Lower lobe of right lung (tissue), 2 donors: ENCODE measurements at places on chromosomes 7 and 10. TPM values are rescaled to one million over a fixed set of nuclear protein-coding genes. Genes with fewer than 3 reads are reported as not detected.
A peak's percentile ranks its signal among the peaks of the same experiment; 100 is the strongest.

The PNLIPRP2 gene
- not detected for total RNA-seq

The TMEM213 gene
- total RNA-seq: 1.9 TPM

The GJD4 gene
- not detected for total RNA-seq

- DNase-seq: no peak
Observed at GRCh38 chr10:112280205-112280921, 2.8 kb upstream of the TECTB start.

The TMEM236 gene
- total RNA-seq: 5.9 TPM

The GRB10 gene
- 36.5 TPM for total RNA-seq

DNA sequence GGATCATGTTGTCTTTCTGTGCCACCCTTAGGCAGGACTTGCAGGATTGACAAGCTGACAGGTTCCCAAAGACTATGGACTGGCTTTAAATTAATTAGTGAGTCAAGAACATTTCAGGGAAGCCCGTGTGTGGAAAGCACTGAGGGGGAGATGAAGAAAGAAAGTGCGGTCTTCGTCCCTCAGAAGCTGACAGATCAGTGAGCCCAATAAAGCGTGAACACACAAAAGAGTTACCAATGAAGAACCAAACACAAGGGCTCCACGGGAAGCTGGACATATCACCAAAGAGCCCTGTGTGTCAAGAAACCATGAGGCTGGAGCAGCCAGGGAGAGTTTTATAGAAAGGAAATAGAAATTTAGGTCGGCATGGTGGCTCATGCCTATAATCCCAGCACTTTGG lies 725.8 kb downstream of the PARD3 start:
- no peak for DNase-seq

GRCh38 chr7:38232502-38233366 lies 40.7 kb downstream of the TARP start:
- peak; percentile 60 for DNase-seq

- no peak for DNase-seq
Observed at GRCh38 chr10:35731828-35732227, 89.7 kb upstream of the FZD8 start.

The AKR1C4 gene
- not detected for total RNA-seq

DNA sequence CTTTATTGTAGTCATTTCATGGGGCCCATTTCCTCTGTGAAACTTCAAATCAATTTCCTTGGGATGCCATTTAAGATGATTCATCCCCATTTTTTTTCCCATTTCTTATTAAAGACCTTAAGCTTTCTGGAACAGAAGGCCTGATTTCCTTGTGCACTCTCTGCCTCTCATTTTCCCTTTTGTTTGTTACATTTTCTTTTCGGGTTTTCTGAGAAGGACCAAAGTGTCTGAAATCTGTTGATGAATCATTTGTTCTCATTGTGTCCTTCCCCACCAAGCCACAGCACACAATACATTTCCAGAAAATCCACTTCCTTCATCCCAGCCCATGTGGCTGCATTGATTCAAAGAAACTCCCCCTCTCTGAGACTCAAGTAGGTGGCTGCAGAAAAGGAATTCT lies 372.4 kb downstream of the SFMBT2 start:
- DNase-seq: no peak

- DNase-seq: peak; percentile 39
Observed at GRCh38 chr7:84013616-84014240, 180.9 kb downstream of the SEMA3A start.

- no peak for DNase-seq
Observed at GRCh38 chr7:25847336-25848070, 304.5 kb upstream of the NFE2L3 start.

- no peak for DNase-seq
Observed at GRCh38 chr7:101875283-101875846, 57.9 kb downstream of the CUX1 start.

The PNLIPRP3 gene
- not detected for total RNA-seq

DNA sequence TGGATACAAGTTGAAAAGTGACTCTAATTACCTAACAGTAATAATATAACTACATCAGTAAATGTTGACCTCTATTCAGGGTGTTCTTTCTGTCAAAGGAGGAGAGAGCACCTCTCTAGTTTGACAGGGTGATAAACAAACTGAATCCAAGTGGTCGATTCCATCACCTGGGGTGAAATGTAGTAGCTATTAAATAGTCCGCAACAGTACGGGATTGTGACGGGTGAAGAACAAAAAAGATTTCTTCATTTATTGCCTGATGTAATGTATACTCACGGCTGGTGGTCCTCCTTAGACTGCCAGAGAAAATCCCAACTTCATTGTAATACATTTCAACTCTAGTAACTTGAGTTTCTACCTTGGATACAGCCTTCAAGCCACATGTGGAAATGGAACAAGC lies 292.5 kb upstream of the CELF2 start:
- DNase-seq: no peak

GRCh38 chr10:30835146-30835545 lies 196.5 kb downstream of the ZNF438 start:
- no peak for DNase-seq

- no peak for DNase-seq
Observed at GRCh38 chr10:84302223-84302622, 26.2 kb upstream of the CCSER2 start.

The TEX47 gene
- not detected for total RNA-seq

- DNase-seq: no peak
Observed at GRCh38 chr10:5081091-5081490, 13.1 kb upstream of the AKR1C3 start.

The PLAU gene
- total RNA-seq: 29.0 TPM

DNA sequence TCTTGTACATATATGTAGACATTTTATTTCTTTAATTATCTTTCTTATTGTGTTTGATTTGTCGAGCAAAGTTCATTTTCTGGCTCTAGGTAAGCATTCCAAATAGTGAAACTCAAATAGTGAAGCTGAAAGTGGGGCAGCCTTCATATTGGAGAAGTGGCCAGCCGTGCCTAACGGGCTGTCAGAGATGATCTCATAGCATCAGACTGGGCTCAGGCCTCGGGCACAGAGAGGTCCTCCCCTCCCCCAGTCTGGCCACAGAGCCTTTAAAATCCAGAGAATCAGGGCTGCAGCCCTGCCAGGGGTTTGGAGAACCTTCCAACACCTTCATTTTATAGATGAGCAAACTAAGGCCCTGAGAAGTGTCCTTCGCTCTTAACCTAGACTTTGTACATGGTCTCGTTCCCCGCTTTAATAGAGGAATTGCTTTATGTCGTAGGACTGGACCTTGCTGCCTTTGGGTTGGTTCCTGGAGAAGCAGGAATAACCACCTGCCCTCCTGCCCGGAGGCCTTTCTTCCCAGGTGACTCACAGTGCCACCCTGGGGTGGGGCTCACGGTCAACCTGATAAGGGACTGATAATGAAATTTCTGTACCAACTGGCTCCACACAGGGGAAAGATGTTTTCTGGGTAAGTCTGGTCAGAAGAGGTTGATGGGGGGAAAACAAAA lies 7.3 kb downstream of the TSPAN15 start:
- peak; percentile 68 for DNase-seq

DNA sequence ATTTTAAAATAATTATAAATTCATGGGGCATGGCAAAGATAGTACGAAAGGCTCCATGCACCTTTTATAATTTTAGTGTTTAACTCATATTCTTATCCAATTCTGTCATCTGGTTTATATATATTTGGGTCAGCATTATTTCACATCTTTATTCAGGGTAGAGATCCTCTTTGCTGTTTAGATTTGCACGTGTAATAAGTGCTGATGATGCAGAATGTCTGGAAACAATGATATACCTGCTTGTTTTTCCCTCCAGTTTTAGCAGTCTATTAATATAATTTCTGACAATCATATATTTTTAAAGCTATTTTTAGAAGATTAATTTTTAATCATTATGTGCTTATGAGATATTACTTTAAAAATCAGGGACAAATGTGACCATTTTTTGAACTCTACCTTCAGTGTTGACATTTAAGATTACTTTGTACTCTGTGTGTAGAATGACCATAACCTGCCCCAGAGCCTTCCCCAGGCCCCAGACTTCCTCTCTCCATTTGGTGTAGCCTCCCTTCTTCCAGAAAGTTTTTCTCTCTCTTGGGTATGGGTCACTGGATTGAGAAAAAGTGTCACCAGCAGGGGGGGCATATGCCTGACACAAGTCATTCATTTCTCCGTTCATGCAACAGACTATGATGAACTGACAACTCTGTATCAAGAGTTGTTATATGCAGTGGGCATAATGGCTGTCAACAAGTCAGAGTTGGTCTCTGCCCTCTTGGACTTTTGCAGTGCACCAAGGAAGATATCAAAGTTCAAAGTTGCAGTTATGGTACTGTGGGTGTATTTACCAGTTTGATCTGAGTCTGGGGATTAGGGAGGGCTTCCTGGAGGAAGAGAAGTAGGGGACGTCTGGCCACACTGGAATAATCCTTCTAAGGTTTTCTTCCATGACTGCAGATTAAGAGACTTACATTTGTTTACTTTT lies 192.6 kb upstream of the CCDC6 start:
- DNase-seq: no peak

The RAMP3 gene
- 183 TPM for total RNA-seq

- no peak for DNase-seq
Observed at GRCh38 chr7:32916006-32916405, 24.4 kb upstream of the KBTBD2 start.

DNA sequence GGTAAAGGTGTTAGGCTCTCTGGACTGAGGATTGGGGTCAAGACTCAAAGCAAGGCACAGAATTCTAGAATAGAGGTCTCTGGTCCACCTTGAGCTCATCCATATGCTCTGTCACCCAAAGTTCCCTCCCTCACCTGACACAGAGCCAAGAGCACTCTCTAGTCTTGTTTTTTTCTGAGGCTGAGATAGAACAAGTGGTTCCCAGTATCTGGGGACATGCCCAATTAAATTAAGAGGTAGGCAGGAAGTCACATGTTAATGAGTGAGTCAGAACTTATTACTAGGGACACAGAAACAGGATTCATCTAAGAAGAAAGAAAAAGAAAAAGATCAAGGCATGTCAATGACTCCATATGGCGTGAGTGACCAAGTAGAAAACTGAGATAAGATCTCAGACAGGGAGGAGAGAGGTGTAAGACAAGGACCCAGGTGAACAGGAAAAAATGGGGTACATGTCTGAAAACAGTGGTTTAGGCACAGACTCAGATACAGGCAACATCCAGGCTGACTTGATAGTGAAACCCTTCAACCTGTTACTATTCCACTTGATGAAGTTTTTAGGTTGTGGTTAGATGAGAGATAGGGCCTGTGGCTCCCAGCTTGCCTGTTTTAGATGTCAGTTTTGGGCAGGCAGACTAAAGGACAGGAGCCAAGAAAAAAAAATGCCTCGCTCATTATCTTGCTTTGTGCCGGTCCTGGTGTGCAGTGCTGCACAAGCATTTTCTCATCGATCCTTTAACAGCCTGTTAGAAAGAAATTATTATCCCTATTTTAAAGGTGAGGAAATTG lies 609.9 kb downstream of the CCSER2 start:
- DNase-seq: no peak

The ANTXRL gene
- not detected for total RNA-seq

DNA sequence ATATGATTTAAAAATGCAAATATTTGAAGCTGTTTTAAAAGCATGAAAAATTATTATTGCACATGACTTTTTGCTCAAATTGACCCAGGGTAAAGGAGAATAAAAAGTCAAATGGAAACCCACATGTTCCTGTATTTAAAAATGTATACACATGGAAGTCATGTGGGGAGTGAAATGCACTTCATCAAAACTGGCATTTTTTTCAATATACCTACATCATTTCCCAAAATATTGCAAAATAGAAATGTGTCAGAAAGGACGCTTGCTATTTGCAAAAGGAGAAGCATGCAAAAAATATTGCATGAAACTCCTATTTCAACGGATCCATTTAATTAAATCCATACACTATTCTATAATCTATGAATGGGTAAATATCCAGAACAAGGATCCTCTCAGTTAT lies 117.0 kb downstream of the POU6F2 start:
- DNase-seq: no peak

GRCh38 chr7:132934017-132934416 lies 147.9 kb downstream of the CHCHD3 start:
- no peak for DNase-seq

The DOCK1 gene
- total RNA-seq: 44.8 TPM

GRCh38 chr10:89518876-89519842 lies 16.2 kb downstream of the SLC16A12 start:
- DNase-seq: no peak

DNA sequence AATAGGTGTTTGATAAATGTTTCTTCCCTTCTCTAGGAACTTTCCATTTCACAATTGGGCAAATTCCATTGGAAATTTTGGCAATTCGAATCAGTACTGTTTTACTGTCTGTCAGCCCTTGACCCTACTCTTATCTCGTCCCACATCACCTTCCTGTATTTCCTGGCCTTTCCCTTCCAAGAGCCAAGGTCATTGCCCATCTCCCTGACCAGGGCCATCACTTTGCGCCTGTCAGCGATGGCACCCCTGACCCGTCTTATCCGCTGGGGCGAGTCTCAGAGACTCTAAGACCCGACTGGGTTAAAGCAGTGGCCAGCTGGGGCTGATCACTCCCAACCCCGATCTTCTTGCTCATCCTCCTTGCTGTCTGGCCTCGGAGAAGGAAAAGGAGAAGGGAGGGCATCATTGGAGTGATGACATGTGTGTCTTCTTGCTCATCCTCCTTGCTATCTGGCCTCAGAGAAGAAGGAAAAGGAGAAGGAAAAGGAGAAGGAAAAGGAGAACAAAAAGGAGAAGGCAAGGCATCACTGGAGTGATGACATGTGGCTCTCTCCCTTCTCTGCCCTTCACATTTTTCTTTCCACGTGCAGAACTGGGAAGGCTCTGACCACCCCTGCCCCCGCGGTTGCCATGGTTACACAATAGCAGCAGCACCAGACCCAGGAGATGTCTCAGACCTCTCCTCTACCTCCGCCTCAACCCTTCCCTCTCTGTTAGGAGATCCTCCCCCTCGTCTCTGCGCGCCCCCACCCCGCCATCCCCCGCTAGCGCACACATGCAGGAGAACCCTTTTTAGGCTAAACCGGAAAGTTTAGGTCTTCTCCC lies 2.0 kb downstream of the SEMA3D start:
- DNase-seq: peak; percentile 43

DNA sequence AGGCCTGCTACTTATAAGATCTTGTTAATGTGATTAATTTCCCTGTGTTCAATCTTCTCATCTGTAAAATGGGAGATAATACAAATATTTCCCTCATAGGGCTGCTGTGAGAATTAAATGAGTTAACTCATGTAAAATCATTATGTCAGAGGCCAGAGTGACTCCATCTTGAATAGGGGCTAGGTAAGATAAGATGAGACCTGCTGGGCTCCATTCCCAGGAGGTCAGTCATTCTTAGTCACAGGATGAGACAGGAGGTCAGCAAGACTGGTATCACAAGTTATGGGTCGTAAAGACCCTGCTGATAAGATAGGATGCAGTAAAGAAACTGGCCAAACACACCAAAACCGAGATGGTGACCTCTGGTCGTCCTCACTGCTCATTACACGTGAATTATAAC lies 200.7 kb downstream of the CYP26A1 start:
- no peak for DNase-seq

The FFAR4 gene
- 13.7 TPM for total RNA-seq

The GRID2IP gene
- 0.41 TPM for total RNA-seq

DNA sequence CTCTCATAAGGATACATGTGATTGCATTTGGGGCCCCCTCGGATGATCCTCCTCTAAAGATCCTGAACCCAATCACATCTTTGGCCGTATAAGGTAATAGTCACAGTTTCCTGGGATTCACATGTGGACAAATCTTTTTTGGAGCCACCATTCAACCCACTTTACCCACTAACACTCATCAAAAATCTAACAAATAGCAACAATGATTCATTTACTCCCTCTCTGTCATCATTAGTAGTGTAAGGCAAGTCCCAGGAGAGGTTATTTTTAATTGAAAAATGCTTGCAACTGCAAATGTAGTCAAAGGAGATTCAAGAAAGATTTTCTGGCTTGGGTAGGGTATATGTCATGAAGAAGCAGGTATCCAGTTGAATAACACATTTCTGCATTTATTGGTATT lies 9.9 kb upstream of the SMKR1 start:
- no peak for DNase-seq

GRCh38 chr7:26011039-26011696 lies 140.8 kb upstream of the NFE2L3 start:
- DNase-seq: no peak
